GM19239 (cell line): ENCODE measurements at places on chromosomes 2 and 18.

GRCh38 chr2:135093670-135094330 lies 41.7 kb downstream of the RAB3GAP1 start:
- DNase-seq, result no peak

- DNase-seq, result no peak
Measured at GRCh38 chr2:120344976-120345581, 857 bp upstream of the INHBB start.

GRCh38 chr2:159034713-159035112 lies 66.3 kb downstream of the TANC1 start:
- no peak for DNase-seq

GRCh38 chr18:55484773-55485172 lies 103.2 kb downstream of the TCF4 start:
- no peak for DNase-seq

DNA sequence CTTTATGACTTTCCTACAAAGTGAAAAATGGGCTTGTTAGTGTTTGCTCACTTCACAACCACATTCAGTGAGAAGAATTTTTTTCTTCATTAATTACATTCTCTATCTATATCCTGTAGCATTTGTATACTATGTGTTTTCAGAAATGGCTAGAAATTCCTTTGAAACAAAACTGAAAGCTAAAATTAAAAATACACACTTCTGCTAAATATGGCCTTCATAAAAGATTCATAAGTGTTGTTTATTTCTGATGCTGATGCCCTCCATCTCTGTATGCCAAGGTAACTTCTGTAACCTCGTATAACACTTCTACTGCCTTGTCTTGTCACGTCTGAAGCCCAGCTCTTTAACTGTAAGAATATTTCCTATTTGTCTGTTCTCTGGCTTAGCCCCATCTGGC lies 59.8 kb downstream of the PMAIP1 start:
- no peak for DNase-seq

DNA sequence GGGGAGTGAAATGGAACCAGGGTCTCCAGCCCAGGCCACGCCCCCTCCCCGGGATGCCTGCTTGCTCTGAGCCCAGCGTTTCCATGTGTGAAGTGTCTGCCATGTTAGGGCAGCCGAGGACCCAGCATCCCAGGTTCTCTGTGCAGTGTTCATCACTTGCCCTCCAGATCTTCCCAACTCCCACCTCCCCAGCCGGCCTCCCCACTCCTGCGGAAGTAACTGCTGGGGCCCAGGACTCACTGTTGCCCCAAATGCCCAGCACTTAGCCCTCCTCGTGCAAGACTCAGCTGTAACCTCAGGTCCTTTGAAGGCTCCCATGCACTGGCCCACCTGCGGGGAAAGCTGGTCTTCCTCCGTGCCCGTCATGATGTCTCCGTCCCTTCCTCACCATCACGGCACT lies 9.7 kb upstream of the PXDN start:
- no peak for DNase-seq

GRCh38 chr18:79616651-79617510 lies 62.7 kb upstream of the CTDP1 start:
- DNase-seq, result no peak

DNA sequence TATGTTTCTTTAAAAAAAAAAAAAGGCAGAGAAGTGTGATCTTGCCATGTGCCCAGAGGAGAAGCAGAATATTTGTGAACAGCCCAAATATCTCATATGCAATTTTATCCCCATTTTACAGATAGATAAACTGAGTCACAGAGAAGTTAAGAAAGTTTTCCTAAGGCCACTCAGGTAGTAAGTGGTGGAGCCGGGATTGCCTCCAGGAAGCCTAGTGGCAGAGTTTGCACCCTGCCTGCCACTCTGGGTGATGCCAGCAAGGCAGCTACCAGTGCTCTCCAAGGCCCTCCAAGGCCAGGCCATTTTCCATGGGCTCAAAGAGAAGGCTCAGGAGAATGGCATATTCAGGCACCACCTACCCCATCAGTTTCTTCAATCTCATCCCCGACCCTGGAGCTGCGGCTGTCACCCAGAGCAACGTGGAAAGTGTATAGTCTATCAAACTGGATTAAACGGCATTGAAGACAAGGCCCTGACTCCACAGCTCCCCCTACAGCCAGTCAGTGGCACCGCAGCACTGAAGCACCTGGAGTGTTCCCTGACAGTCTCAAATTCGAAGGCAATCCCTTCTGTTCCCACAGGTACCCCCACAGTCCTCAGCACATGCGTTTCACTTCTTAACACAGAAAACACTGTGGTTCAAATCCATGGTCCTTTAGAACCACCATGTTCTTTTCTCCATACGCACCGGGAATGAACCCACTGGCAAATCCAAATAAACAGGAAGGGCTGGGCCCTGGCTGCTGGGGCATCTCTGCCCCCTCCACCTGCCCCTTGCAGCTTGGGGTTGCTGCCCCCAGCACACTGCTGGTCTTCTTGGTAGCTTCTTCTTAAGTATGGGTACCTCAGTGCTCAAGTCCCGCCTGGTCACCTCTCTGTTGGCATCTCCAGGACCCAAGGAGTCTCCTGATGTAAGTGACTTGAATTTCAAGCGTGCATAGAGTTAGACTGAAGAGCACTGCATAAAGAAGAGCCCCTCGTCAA lies 175.3 kb downstream of the INHBB start:
- DNase-seq, result peak; percentile 20

DNA sequence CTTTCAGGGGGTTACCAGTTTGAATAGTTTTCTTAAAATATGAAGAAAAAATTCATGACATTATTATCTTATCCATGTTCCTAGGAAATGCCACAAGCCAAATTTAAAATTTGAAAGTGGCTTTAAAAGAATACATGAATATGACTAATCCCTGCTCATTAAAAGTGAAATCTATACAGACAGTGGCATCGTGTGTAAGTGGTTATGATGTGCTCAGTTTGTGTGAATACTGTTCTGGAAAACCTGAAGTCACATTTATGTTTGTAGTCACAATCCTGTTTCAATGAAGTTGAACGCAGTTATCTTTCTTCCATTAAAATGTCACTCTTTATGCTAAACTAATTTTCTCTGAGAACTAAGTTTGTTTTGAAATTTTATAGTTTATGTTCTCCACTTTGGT lies 75.8 kb downstream of the GORASP2 start:
- no peak for DNase-seq
